ENCODE measurements at places on chromosomes 11 and 22.

DNA sequence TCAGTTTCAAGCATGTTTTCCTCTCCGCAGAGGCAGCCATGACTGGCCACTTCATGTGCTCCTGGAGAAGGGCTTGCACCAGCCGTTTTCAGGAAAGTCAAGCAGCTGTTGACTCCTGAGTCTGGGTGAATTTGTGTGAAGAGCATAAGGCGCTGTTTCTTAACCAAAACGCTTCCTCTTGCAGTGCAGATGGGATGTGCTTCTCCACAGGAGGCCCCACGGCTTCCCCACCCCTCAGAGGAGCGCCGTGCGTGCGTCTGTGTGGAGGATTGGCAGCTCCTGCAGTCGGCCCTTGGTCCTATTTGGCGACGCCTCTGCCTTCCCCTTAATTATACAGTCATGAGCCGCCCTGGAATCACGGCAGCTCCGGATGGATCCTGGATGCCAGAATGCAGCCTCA is 54.1 kb upstream of the B3GAT1 start:
- peak; percentile 69 for DNase-seq

DNA sequence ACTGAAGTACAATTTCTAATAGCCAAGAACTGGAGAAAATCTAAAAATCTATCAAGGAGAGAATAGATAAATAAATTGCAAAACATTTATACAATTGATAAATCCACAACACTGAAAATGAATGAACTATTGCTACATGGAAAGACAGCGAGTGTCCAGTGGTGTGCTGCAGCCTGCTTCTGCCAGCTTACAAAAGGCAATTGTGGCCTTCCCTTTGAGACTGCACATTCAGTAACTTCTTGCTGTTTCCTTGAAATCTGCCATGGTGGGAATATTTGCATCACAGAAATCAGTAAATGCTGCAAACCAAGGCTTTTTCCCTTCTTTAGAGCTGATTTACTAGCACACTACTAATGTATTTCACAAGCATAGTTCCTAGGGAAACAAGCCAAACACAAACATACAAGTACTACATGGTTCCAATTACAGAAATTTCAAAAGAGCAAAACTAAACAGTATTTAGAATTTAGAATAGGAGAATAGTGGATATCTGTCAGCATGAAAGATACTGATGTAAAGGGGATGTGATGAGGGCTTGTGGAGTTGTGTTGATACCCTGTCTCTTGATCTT is 76.9 kb upstream of the TRIM77 start:
- DNase-seq: no peak

GRCh38 chr11:113119966-113120736 is 158.9 kb downstream of the NCAM1 start:
- no peak for DNase-seq

- DNase-seq: no peak
Measured at GRCh38 chr11:125401235-125401634, 94.8 kb downstream of the FEZ1 start.

- no peak for DNase-seq
Measured at GRCh38 chr11:129249351-129249750, 57.2 kb upstream of the ARHGAP32 start.

DNA sequence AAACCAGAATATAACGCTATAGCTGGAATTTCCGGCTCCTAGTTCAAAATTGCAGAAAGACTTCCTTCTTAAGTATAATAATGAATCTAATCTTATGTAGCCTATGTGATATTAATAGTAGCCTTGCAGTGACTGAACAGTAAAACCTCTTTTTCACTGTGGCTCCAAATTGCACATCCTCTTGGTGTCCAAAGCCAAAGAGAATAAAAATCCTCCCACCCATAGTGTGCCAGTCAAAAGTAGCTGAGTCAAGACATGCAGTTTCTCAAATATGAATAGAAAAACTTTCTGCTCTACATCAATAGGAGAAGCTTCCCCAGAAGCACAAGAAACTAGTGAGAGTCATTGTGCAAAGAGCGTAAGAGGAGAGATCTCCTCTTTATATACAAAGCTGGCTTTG is 76.0 kb upstream of the PICALM start:
- DNase-seq: no peak

DNA sequence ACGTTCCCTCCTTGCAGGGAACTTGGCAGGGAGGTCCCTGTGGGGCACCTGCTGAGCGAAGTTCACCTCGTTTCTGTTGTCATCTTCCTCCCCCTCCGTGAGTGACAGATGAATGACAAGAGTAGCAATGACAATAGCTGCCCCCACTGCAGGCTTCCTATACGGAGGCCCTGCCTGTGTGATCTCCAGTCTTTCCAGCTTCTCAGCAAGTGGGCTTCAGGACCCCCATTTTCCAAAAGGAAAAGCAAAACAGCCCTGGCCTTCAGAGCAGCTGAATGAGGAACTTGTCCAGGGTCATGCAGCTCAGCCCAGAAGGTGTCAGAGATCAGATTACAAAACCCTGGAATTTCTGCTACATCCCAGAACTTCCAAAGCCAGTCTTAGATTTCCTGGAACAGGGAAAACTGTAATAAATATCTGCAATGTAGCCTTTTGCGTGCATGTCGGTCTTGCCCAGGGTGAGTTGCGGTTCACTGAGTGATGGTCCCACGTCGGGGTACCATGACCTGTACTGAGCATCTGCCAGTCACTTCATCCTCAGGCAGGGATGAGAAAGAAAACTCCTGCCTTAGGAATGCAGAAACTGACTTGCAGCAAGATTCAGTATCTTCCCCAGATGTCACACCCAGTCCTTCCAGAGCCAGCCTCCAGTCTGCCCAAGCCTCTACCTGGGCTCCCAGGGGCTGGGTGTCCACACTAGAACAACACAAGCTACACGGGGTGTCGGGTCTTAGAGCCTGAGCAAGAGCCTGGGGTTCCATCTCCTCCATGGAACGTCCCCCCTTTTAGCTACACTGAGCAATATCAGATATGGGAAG is 1457.0 kb downstream of the BRD1 start:
- DNase-seq: peak; percentile 38

DNA sequence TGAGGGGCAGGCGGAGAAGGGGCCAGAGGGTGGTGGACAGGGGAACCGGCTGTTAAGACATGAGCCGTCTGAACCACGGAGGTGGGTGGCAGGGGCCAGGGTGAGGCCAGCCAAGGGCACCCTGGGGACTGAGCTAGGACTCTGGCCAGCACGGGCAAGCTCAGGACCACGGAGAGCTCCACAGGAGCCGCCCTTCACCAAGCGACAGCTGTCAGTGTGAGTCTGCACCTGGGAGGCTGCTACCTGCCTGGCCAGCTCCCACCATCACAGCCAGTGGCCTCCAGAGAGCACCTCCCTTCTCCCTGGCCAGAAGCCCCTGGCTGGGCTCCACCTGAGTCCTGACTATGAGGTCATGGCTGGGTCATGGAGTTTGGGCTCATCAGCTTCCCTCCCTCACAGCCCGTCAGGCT is 21.6 kb downstream of the MGAT3 start:
- no peak for DNase-seq

DNA sequence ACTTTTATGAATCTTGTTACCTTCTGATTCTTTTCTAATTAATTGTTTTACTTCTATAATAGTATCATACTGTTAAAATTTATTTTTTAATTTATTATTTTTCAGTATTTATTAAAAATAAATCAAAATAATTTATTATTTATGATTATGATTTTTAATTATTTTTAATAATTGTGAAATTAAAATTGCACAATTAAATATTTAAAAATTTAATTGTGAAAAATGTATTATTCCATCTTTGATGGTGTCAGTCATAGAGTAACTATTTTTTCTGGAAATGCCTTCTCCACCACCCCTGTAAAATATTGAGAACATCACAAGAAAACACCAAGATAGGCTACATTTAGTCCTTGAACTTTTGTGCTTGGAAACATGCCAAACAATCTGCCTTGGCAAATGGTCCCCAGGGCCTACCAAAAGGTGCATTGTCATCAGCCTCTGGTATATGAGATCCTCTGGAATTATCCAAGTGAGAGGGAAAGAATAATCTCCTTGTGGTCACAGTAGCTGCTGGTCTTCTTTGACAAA is at the start of gene OR8H2:
OR8H2 (plus strand) TSS at position 478 of the 528 bp plus-strand sequence. CDS start 1,356 bp downstream, outside the sequence.
- DNase-seq: no peak

DNA sequence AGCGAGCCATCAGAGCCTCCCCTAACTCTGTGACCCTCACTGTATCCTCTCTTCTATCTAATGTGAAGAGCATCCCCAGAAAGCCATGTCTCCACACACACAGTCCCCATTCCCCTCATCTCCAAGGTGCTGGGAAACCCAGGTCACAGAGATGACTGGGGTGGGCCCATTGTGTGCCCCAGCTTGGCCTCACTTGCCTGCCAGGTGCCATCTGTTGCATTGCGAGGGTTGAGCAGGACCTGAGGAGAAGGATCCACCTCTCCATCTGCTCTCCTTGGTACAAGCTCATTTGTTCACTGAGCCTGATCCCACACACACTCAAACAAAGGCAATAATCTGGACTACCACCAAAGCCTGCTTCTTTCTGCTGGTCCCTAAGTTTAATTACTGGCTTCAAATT is 118.8 kb downstream of the SPATA19 start:
- DNase-seq: peak; percentile 29

GRCh38 chr11:121887569-121887968 is 228.4 kb downstream of the BLID start:
- DNase-seq: no peak

DNA sequence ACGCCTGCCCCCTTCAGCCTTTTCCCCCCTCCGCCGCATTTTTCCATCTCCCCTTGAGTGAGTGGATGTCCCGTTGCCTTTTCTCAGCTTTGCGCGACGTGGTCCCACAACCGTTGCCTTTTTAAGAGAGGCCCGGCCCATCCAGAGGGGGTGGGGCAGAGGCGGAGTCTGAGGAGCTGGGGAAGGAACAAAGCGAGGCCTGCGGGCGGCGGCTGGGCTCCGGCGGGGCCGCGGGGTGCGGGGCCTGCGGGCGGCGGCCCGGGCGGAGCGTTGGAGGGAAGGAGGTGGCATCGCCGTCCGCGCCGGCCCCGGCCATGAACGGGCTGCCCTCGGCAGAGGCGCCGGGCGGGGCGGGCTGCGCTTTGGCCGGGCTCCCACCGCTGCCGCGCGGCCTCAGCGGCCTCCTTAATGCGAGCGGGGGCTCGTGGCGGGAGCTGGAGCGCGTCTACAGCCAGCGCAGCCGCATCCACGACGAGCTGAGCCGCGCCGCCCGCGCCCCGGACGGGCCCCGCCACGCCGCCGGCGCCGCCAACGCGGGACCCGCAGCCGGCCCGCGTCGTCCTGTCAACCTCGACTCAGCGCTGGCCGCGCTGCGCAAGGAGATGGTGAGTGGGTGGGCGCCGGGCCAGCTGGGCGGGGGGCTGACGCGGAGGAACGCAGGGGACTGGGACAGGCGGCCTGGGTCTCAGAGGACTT is at the start of gene FAM89B:
FAM89B (plus strand) TSS at position 183 of the 696 bp plus-strand sequence; CDS start at position 315, 132 bp downstream.
- peak; percentile 89 for DNase-seq

DNA sequence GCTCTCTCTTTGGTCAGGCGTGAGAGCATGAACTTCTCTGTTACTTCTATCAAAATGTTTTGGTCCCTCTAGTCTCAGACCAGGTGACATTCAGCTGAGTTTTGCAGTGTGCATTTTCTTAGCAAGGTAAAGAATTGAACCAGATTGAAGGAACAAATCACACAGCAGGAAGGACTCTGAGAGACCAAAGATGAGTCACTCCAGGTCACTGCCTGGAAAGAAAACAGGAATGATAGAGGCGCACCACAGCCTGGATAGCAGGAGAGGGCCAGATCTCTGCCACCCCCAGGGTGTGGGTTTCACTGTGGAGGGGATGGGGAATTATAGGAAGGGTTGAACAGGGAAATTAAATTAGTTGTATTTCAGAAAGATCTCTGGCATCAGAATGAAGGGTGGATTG is 788.3 kb downstream of the NTM start:
- no peak for DNase-seq

DNA sequence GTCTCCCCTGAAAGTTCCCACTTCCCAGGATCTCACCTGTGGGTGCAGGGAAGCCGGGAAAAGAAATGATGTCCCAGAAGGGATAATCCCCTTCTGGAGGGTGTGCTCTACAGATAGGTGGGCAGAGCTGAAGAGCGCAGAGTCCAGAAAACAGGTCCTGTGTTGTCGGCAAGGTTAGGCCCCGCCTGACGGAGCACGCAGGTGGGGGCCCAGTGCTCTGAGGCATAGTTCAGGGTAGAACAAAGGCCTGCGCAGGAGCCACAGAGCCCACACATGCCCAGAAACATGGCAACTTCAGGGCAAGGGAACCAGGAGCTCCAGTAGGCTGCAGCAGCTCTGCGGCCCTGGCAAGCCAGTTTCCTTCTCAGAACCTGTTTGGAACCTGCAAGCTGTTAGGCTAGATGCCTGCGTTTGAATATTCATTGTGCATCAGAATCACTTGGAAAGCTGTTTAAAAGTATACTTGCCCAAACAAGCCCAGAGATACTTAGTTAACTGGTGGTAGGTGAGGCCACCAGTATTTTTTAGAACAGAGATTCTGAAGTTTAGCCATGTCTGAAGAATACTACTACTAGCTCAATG is 386.6 kb downstream of the BUD13 start:
- no peak for DNase-seq

DNA sequence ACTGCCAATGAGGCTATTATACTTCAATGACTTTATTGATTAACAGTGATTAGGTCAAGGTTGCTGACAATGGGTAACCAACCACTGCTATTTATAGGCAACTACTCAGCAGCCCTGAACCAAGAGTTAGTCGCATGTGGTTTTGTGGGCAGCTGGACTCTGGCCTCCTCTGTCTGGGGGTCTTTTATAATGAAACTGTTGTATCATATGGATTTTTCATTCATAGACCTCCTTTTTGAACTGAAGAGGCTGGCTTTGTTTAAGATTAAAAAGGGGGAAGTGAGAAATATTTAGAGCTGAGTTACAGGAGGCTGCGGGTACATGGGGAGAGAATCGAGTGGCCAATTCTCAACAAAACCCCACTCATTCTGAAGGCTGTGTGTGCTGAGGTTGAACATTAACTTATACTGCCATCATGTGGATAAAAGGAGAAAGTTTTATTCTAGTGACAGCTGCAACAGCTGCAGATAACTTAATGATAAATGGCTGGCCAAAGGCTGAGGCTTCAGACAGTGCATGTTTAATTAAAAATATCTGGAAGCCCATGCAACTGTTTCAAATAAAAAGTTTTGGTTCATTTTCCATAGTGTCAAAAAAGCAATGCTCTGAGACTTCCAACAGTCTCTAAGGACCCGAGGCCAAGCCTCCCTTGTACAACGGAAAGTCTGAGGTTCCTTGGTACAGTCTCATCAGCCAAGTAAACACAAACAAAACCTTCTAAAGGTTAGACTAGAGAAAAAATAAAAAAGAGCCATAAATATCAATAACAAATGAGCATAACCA is 682.6 kb downstream of the KCNA4 start:
- DNase-seq: no peak

GRCh38 chr11:112344040-112344413 is 83.4 kb upstream of the PLET1 start:
- no peak for DNase-seq

DNA sequence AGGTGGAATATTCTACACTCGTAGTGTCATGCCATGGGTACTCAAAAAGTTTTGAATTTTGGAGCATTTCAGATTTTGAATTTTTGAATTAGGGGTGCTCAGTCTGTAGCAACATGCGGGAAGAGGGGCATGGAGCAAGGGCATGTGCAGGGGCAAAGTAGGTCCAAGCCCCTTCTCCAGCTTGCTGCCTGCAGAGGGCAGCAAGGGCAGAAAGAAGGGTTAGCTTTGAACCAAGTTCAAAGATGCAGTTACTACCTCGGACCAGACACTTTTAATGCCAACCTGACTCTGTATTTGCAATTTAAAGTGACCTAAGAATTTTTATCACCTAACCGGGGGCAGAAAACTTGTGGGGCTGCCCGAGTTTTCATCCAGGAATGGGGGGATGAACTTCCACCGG is 68.2 kb downstream of the CD82 start:
- DNase-seq: no peak
